Activated T-cell treated with anti-CD3 and anti-CD28 coated beads for 24 hours (primary cell): ENCODE measurements at places on chromosomes 6 and 20.
A peak's percentile ranks its signal among the peaks of the same experiment; 100 is the strongest.

GRCh38 chr6:32194825-32195651 lies 2.6 kb upstream of the GPSM3 start:
- no peak for DNase-seq

DNA sequence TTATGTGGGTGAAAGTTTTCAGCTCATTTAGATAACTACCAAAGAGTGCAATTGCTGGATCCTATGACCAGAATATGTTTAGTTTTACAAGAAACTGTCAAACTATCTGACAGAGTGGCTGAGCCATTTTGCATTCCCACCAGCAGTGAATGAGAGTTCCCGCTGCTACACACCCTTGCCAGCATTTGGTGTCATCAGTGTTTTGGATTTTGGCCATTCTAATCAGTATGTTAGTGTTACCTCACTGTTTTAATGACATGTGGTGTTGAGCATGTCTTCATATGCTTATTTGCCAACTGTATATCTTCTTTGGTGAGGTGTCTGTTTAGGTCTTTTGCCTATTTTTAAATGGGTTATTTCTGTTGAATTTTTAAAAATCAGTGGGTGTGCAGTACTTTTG lies 120.9 kb downstream of the CFAP61 start:
- no peak for DNase-seq

DNA sequence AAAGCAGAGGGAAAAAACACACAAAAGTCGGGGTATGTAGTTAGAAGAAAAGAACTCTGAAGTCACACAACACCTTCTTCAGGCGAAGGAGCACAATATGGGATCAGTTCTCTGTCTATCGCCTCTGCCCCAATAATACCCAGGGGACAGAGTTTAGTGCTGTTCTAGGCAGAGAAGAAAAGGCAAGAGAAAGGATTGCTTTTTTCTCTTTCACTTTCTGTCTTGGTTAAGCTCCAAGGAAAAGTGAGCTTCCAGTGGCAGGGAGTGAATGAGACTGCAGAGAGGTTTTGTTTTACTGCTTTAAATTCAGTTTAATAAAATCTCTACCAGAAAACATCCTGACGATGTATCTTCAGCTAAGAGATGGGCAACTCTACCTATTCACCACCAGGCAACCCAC lies 86.6 kb upstream of the STXBP5 start:
- DNase-seq, result no peak

- peak; percentile 7 for DNase-seq
Measured at GRCh38 chr6:34592208-34592952, 36.3 kb upstream of the SPDEF start.

- DNase-seq, result no peak
Measured at GRCh38 chr20:25254986-25255680, 7.2 kb downstream of the PYGB start.

DNA sequence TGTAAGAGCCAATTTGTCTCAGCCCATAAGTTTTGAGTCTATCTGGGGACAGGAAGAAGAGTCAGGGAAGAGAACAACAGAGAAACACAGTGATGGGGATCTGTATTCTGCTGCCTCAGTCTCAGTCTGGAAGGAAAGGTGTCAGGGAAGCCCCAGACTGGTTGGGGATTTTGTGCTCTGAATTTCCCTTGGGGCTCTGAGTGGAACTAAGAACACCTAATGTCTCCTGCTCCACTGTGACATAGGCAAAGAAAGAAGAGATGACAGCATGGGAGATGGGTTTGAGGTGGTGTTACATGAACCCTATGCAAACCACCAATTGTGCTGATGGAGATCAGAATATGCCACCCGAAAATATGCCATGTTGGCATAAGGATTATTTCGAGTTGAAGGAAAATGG lies 139.5 kb upstream of the MYLIP start:
- no peak for DNase-seq

GRCh38 chr6:71465096-71465495 lies 176.5 kb downstream of the OGFRL1 start:
- DNase-seq, result no peak

DNA sequence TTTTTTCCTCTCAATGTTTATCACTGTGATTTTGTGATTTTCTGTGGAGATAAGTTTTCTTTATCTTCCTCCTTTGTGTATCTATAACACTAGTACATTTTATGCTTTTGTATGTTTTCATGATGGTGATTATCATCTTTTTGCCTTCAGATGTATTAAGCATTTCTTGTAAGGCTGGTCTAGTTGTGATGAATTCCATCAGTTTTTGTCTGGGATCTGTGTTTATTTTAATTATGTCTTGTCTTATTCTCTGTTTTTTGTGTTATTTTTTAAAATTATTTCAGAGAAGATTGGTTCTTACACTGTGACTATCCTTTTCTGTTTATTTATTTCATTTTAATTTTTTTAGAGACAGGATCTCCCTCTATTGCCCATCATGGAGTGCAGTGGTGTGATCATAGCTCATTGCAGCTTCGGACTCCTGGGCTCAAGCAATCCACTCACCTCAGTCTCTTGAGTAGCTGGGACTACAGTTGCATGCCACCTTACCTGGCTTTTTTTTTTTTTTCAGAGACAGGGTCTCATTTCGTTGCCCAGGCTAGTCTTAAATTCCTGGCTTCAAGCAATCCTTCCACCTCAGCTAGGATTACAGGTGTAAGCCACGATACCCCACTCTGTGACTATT lies 187.4 kb downstream of the SLC16A10 start:
- no peak for DNase-seq

DNA sequence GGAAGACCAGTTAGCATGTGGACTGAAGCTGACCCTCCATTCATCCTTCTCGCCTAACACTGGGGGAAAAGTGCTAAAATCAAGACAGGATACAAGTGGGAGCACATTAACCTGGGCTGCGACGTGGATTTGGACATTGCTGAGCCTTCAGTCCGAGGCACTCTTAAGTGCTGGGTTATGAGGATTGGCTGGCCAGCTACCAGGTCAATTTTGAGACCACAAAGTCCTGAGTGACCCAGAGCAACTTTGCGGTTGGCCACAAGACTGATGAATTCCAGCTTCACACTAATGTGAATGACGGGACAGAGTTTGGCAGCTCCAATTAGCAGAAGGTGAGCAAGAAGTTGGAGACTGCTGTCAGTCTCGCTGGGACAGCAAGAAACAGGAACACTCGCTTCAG lies 20.7 kb downstream of the FUCA2 start:
- DNase-seq, result no peak

GRCh38 chr6:91240878-91241603 lies 654.2 kb upstream of the MAP3K7 start:
- no peak for DNase-seq

GRCh38 chr6:38603966-38604365 lies 35.8 kb downstream of the BTBD9 start:
- no peak for DNase-seq

DNA sequence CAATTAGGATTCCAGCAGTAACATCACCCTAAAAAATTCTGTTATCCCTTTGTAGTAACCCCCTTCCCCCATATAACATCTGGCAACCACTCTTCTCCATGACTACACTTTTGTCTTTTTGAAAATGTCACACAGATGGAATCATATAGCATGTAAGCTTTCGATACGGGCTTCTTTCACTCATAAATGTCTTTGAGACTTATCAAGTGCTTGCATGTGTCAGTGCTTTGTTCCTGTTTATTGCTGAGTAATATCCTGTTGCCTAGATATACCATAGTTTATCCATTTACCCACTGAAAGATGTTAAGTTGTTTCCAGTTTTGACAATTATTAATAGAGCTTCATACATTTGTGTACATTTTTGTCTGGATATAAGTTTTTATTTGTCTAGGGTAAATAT lies 10.4 kb upstream of the SNPH start:
- DNase-seq, result no peak

GRCh38 chr6:22029171-22029570 lies 267.7 kb downstream of the PRL start:
- no peak for DNase-seq

DNA sequence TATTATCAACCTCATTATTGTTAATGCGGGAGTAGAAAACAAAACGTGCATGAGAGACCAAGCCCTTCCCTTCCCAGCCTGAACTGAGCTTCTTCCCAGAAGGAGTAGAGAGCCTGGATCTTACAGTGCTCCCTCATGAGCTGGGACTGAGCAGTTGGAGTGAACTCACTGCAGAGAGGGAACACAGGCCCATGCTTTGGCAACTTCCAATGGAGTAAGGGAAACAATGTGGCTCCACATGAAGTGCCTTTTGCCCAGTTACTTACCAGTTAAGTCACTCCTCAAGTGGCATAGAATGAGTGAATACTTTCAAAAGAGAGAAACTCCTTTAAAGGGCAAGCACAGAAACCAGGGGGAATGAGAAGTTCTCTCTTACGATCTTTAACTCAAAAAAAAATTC lies 12.4 kb downstream of the FHL5 start:
- no peak for DNase-seq

GRCh38 chr6:143262859-143263258 lies 187.6 kb downstream of the ADAT2 start:
- no peak for DNase-seq

GRCh38 chr6:140285471-140285870 lies 911.0 kb upstream of the CITED2 start:
- no peak for DNase-seq

GRCh38 chr6:104014163-104014959 lies 845.4 kb downstream of the HACE1 start:
- DNase-seq, result no peak

DNA sequence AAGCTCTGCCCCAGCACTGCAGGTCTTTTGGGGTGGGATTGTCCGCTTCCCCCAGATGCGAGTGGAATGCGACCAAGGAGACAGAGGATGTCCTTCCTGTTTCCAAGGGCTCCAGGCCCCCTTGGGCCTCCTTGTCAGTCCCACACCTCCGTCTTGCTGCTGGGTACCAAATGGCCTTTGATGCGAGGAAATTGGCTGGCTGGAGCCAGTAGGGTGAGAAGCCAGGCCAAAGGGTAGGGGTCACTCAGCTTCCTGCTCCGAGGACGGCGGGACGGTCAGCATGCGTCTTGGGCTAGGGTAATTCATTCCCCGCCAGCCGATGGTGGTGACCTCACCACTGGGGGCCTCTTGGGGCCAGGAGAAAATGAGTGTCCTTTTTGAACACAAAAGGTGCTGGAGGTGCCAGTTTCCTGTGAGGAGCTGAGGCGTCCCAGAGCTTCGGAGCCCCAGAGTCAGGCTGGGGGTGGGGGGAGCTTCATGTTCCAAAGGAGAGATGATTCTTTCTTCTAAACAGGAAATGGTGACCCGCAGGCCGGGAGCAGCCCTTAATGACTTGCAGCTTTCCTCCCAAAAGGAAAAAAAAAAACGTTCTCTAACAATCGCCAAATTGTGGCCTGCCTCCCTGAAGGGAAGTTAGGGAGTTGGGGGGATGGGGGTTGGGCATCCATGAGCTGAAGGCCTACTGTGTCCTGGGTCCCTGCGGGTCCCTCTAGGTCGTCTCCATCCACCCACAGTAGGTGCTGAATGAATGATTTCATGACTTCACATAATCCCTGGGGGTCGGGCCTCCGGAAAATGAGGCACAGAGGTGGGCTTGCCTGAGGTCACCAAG lies 6.7 kb downstream of the SNAI1 start:
- DNase-seq, result no peak

DNA sequence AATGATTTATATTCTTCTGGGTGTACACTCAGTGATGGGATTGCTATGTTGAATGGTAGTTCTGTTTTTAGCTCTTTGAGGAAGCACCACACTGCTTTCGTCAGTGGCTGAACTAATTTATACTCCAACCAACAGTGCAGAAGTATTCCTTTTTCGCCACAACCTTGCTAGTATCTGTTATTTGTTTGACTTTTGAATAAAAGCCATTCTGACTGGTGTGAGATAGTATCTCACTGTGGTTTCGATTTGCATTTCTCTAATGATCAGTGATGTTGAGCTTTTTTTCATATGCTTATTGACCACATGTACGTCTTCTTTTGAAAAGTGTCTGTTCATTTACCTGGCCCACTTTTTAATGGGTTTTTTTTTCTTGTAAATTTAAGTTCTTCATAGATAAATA lies 583.8 kb upstream of the ARID1B start:
- DNase-seq, result no peak

DNA sequence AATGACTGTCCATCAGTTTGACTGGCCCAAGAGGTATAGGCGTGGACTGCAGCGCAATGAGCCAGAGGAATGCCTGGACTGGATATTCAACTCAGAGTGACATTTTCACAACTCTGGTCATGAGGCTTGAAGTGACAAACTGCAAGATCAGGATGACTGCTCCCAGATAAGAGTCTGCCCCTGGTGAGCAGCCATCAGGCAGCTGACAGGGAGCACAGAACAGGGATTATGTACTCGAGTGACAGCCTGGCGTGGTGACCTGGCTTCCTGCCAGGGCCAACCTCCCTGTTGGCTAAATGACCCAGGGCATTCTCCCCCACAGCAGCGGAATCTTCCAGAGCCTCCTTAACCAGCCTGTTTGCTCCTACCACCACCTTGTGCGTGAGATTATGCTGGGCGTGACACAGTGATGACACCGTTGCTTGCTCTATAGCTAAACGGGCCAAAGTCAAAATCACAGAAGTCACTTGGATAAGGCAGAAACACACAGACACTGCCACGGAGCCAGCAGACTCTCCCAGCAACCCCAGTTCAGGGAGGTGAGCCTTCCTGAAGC lies 209.1 kb upstream of the JARID2 start:
- DNase-seq, result no peak

GRCh38 chr6:35552285-35552917 lies 39.7 kb upstream of the TULP1 start:
- DNase-seq, result peak; percentile 49

DNA sequence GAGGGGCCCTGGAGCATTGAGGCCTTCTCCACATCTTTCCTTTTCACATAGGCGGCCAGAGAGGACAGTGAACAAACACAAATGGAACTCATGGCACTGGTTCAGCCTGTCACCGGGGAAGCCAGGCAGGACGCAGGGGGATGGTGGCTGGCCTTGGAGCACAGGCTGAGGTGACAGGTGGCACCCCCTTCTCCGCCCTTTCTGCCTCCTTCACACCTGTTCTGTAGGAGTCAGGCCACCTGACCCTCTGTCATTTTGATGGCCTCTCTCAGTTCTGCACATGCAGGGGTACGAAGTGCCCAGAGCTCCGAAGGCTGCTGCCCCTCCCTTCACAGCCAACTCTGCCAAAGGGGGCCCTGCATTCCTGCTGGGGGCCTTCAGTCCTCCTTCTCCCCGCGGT lies 60.8 kb downstream of the CD40 start:
- no peak for DNase-seq

DNA sequence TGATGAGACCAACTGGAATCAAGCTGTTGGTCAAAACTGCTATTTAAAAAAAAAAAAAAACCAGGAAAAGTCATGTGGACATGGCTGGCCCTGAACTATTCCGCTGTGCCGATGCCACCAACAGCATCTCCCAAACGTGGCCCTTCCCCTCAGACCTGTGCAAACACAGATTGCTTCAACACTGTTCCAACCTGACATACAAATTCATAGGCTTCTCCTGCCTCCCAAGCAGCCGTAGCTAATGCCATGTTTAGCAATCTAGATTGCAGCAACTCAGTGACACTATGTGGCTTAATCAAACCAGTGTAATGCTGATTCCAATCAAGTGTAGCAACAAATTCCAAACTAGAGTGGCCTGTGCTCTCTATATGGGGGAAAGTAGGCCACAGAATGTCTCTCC lies 16.2 kb downstream of the PRKN start:
- DNase-seq, result no peak
